Activated T-cell treated with anti-CD3 and anti-CD28 coated beads for 48 hours (primary cell): ENCODE measurements at places on chromosomes 6 and 20.

- peak; percentile 23 for DNase-seq
Observed at GRCh38 chr6:106553440-106553839, 75.9 kb downstream of the RTN4IP1 start.

- DNase-seq = no peak
Observed at GRCh38 chr6:82080767-82081166, 166.8 kb downstream of the IBTK start.

GRCh38 chr6:57313009-57313408 lies 4.4 kb upstream of the PRIM2 start:
- DNase-seq = no peak

DNA sequence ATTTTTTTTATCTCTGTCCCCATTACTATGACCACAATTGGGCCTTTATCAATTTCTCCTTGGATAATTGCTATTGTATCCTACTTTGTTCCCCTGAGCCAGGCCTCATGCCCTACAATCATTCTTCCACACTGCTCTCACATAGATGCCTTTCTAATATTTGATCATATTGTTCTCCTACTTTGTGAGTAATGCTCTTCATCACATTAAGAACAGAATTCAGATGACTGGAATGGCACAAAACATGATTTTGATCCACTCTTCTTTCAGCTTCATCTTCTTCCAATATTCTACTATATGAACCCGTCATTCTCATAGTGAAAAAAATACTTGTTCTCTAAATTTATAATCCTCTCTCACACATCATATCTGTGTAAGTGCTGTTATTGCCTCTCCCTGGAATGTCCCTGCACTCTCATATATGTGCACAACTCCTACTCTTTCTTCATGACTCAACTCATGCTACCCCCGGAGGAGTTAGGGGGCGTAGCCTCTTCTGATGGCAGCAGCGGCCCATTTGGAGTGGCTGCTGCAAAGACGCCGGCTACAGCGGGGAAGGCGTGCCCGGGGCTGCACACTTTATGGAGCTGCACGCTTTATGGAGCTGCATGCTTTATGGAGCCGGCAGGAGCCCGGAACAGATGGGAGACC lies 25.3 kb upstream of the HACE1 start:
- DNase-seq = no peak

DNA sequence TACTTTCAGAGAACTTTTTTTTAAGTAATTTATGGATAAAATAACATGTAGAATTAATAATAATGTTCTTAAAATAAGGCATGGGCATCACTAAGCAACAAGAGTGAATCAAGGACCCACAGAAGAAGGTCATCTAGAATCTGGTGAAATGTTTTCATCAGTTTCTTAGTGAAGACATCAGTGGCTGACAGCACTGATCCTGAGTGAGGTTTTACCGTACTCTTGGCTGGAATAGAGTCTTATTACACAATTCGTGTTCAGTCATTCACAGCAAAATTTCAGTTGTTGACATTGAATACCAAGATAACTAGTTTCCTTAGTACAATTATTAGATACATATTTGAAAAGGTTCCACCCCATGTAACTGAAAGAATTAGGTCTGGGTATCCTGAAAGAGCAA lies 140.4 kb downstream of the C6orf58 start:
- no peak for DNase-seq

DNA sequence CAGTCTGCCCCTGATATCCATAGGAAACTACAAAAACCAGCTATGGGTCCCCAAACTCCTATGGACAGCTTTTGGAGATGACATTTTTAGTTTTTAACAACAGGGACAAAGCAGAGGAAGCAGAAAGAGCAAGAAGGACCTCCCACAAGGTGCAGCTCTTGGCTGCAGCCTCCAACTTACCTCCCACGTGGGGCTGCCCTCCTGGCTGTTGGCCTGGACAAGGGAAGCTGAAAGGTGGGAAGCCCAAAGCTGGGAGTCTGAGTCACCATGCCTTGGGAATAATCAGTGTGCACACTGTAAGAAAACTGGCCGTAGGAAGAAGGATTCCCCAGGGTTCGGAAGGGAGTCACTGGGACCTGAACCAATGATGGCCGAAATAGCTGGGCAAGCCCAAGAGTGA lies 51.8 kb upstream of the PAX1 start:
- DNase-seq = no peak

- no peak for DNase-seq
Observed at GRCh38 chr6:151448623-151449022, 3.3 kb downstream of the RMND1 start.

DNA sequence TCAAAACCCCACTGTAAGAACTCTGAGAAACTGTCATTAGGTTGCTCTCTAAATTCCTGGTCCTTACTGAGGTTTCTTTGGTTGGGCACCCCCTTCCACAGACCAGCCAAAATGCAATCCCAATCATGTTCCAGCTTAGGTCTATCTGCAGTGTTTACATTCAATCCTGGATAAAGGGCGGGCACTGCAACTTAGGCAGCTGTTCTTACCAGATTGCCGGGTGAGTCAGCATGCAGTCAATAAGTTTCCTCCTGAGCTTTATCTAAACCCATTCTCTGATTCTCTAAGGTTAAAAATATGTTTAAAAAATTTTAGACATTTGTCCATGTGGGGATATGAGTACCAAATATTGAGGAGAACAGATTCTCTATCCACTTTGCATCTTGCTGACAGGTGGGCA lies 197.8 kb downstream of the HAO1 start:
- no peak for DNase-seq

DNA sequence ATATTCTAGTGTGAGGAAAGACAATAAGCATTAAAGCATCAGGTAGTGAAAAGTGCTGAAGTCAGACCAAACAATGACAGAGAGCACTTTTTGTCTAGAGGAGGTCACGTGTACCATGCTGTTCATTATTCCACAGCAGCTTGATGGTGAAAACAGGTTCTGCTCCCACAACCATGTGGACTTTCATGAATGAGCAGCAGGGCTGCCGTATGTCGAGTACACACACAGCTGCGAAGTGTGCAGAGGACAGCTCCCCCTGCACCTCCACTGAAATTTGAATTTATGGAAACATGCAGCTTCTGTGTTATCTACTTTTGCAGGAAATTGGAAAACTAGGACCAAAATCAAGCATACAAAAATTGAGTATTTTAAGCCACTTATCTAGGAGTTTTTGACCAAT lies 85.3 kb downstream of the MAP7 start:
- DNase-seq = no peak

DNA sequence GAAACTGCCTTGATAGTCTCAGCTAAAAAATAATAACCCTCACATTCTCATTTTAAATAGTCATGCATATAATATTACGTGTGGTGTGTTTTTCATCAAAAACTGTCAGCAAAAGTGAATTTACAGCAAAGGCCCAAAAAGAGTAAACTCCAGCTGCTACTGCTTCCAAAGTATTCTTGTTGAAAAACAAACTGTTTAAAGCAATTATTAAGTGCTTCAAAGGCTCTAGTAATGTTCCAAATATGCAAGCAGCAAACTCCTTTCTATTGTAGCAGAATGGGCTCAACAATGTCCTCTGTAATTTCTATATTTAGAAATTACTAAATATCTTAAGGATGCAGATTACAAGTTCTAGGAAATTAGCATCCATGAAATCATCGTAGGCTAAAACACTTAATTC lies 280.0 kb upstream of the TBX18 start:
- no peak for DNase-seq

- DNase-seq = no peak
Observed at GRCh38 chr6:145631374-145631773, 103.9 kb downstream of the EPM2A start.

DNA sequence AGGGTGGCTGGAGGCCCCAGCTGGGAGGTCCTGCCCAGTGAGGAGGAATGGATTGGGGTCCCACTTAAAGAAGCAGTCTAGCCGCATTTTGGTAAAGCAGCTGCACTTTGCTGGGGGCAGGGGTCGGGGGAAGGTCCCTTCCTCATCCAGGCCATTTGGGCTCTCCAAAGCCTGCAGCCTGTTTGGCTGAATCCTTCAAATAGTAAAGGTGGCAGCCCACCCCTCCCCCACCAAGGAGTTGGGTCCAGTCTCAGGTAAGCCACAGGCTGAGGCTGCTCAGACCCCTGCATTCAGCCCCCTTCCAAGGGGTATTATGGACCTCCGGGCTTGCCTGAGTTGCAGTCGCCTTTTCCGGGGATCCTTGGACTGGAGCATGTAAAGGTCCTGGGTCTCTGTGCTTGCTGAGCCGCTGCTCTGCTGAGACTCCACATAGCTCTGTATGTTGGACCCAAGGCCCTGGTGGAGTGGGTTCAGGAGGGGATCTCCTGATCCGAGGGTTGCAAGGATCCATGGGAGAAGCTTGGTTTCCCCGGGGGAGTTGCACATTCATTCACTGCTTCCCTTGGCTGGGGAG lies 417.4 kb downstream of the KHDRBS2 start:
- no peak for DNase-seq

DNA sequence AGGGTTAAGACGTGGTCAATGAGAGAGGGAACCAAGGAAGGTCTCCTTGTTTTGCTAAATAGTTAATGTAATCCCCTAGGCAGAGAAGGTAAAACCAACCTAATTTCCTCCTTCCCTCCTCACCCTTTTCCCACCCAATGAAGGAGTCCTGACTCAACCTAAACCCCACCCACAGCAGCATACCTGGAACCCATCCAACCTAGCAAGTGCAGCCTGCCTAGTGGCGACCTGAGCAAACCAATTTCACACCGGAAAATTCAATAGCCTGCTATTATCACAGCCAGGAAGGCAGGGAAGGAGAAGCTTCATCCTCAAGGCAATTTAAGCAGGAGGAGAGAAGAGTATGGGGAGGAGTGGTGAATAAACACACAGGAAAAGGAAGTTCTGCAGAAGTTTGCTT lies 46.9 kb downstream of the OSTM1 start:
- DNase-seq = no peak

DNA sequence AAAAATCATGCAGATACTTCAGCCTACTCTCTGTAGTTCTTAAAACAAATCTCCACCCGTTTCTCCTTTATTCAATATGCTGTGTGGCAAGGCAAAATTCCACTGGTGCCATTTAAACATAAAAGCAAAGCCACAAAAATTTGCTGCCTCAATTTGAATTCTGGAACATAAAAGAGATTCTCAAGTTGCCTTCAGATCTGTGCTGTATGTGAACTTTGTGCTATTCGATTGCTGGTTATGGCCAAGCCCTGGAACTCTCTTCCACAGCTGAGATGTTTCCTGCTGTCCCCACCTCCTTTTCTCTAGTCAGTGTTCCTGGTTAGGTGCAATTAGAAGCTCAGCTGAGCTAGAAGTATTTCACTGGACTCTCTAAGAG lies 395.3 kb upstream of the BTBD3 start:
- no peak for DNase-seq

GRCh38 chr6:30000156-30000791 lies 57.9 kb downstream of the HLA-A start:
- no peak for DNase-seq

DNA sequence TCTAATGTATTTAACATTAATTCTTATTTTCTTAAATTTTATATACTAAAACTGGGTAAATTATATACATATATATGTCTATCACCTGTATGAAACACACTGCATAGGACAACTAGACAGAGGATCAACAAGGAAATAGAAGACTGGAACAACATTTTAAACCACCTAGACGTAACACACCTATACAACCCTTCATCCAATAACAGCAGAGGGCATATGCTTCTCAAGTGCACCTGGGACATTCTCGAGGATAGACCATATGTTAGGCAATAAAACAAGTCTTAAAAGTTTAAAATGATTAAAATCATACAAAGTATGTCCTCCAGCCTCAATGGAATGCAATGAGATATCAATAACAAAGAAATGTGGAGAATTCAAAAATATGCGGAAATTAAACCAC lies 45.2 kb downstream of the RPP40 start:
- no peak for DNase-seq

DNA sequence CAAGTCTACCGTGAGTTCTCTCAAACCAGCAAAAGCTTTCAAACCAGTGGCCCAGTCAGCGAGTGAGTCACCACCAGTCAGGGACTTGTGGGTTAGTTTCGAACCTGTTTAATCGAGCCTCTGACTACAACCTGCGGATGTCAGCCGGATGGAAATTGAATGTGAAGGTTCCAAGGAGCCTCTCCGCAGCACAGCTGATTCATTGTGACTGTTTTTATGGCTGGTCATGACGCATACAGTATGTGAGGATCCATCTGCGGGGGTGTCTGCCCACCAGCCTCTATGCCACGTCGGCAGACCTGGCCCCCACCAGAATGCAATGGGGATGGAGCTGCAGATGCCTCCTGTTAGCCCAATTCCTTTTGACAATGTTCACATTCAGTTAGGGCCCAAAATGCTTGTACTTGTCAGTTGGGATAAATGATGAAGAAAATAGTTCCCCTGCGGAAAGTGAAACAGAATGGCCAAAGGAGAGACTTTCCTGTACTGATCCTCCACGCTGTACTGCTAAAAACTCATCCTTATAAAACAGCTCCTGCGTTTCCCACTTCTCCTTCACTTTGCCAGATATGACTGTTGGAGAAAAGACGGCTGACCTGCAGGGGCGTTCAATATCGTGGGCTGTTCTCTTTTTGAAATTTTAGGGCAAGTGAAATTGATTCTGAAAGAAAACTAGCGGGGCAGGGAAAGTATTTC lies 206.6 kb downstream of the TFAP2B start:
- no peak for DNase-seq

- no peak for DNase-seq
Observed at GRCh38 chr6:127475823-127476176, 16.6 kb upstream of the KIAA0408 start.

DNA sequence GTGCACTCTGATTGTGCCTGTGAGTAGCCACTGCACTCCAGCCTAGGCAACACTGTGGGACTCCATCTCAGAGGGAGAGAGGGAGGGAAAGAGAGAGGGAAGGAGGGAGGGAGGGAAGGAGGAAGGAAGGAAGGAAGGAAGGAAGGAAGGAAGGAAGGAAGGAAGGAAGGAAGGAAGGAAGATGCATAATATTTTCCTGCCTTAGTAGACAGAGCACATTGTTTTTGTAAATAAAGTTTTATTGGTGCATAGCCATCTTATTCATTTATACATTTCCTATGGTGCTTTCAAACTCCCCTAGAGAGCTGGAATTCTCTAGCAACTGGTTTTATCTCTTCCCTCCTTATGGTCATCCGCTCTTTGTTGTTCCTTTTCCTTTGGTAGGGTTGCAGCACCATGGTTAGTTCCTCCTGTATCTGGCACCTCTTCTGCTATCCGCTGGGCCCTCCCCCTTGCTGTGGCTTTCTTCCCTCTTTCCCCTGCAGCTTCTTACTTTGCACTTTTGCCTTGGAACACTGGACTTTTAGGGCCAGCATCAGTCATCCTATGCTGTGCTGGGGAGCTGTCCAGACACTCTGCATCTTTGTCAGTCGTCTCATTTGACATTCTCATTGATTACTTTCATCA lies 20.2 kb downstream of the GPR6 start:
- no peak for DNase-seq

DNA sequence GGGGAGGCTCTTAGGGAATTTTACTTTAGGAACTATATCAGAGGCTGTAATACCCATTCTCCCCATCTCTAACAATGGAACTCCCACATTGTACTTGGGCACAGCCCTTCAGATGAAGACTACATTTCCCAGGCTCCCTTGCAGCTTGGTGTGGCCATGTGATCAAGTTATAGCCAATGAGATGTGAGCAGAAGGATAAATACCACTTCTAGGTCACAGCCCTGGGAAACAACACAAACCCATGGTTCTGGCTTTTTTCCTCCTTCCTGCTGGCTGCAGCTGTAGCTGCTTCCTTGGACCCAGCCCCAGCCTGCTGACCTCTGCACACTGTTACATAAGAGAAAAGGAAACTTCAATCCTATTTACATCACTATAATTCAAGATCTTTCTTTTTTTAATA lies 445.9 kb upstream of the JARID2 start:
- peak; percentile 19 for DNase-seq
